ENCODE measurements at places on chromosomes 4 and X.

GRCh38 chr4:77821775-77822174 lies 2.6 kb upstream of the CNOT6L start:
- DNase-seq: no peak

- no peak for DNase-seq
Measured at GRCh38 chrX:33808636-33809035, 323.5 kb downstream of the FAM47A start.

GRCh38 chr4:55747793-55748192 lies 71.8 kb upstream of the EXOC1L start:
- no peak for DNase-seq

DNA sequence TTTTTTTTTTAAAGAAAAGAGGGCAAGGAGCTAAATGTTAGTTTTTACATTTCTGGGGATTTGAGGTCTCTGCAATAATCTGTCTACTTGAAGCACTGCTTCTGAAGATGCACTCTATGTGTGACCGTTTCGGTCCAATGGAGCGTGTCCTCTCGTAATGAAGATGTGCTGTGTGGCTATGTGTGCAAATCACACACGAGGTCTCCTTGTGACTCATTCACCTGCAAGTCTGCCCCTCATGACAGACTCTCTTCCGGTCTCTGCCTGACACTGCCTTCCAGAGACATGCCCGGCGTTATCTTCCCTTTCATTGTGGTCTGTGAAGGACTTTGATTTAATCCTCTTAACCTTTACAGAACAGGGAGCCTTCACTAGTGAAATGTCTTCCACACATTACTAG lies 84.3 kb downstream of the TRAM1L1 start:
- DNase-seq: no peak

GRCh38 chr4:139819082-139819481 lies 153.5 kb downstream of the MGST2 start:
- no peak for DNase-seq

- no peak for DNase-seq
Measured at GRCh38 chr4:99947190-99947578, 766 bp upstream of the DNAJB14 start.

GRCh38 chr4:57498251-57498650 lies 388.1 kb upstream of the IGFBP7 start:
- DNase-seq: no peak

GRCh38 chrX:109732807-109733612 lies at the start of gene ACSL4:
Gene ACSL4, minus strand, starts transcription at chrX:109733257. Its CDS starts 49,894 bp downstream, at chrX:109683363.
- DNase-seq: no peak

DNA sequence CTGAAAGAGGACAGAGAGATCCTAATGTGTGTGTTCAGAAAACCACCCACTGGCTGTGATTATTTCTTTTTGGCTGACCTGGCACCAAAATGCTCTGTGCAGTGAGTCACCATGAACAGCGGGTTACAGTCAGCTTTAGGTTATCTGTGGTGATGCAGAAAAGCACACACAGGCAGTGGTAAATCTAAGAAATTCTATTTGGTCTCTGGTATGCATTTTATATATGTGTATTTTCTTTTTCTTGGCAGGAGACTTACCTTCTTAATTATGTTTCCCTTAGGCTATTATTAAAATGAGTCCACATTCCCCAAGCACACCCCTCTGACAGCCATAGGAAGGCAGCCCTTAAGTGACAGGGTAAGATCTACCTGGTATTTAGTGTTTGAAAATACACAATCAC lies 79.1 kb upstream of the TFDP3 start:
- DNase-seq: no peak

DNA sequence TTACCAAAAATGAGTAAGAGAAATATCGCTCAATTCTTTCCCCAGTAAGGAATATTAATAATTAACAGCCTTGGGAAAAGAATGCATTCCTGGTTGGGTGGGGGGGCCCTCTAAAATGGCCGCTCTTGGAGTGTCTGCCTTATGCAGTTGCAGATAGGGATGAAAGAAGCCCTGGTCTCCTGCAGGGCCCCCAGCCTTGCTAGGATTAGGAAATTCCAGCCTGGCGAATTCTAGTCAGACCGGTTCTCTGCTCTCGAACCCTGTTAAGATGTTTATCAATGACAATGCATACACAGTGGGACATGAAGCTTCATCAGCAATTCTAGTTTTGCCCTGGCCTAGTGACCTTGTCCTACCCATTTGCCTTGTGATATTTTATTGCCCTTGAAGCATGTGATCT lies 1047.7 kb upstream of the GRID2 start:
- no peak for DNase-seq

DNA sequence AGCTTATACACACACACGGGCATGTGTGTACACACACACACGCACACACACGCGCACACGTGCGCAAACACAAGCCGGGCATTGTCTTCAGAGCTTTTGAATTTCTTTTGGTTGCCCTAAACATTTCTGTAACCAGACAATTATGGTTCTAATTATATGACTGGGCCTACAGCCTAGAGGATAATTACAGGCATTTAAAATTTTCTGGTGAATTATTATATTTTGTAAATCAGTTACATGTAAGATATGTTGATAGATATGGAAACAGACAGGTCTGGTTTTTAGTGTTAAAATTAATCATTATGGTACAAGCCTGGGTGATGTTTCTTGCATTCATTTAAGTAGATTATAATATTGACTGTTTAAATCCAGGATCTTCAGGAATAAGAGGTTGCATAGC lies 1120.5 kb downstream of the ADGRL3 start:
- DNase-seq: no peak

DNA sequence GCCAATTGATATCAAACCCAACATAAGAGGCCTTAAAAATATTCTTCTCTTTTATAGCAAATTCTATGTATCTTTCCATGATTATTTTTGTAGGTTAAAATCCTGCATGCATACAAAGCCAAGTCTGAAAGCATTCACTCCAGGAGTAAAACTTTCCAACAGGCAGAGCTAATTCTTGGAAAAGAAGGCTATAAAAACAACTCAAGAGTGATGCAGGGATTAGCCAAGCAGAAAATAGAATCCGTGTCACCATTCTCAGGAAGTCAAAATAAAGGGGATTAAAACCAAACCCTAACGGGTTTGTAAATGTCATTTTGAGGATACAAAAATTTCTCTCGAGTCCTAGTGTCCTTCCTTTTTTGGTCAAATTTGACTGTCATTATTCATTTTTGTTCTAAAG lies 412.4 kb downstream of the DMD start:
- no peak for DNase-seq

GRCh38 chrX:78314561-78314960 lies 12.8 kb downstream of the CYSLTR1 start:
- no peak for DNase-seq

GRCh38 chrX:817759-818300 lies 187.2 kb downstream of the SHOX start:
- no peak for DNase-seq

- DNase-seq: no peak
Measured at GRCh38 chrX:40444798-40445496, 135.8 kb upstream of the ATP6AP2 start.

DNA sequence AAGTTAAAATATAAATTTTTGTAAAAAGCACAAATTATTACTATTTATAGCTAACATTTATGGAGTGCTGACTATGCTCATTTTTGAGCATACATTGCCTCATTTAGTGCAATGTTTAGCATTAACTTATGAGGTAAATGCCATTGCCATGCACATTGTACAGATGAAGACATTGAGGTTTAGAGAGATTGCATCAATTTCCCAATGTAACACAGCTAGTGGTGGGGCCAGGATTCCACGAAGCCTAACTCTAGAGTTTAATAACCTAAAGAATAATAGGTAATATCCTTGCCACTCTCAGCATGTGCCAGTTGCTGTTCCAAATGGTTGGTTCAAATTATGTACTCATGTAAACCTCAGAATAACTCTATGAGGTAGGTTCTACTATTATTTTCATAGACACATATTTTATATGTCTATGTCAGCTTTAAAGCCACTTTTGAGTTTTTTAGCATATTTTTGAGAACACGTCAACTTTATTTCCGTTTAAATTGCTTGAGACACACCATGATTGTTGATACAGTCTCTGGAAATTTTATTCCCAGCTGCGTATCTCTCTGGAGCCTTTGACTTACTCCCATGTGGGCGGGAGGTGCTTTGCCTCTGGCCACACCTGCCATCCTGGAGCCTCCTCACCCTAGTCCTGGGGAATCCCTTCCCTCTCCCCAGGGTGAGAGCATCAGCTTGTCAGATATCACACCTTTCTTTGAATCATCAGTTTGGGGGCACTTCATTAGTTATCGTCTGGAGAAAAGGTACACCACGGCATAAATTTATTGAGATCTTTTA lies 10.8 kb upstream of the ADH1A start:
- DNase-seq: no peak

- DNase-seq: no peak
Measured at GRCh38 chrX:19772096-19772821, 115.1 kb downstream of the SH3KBP1 start.

- no peak for DNase-seq
Measured at GRCh38 chr4:26388671-26389070, 67.9 kb downstream of the RBPJ start.

Data from GM04503 (cell line).